ENCODE measurements at places on chromosomes 11 and 22.
A peak's percentile ranks its signal among the peaks of the same experiment; 100 is the strongest.

DNA sequence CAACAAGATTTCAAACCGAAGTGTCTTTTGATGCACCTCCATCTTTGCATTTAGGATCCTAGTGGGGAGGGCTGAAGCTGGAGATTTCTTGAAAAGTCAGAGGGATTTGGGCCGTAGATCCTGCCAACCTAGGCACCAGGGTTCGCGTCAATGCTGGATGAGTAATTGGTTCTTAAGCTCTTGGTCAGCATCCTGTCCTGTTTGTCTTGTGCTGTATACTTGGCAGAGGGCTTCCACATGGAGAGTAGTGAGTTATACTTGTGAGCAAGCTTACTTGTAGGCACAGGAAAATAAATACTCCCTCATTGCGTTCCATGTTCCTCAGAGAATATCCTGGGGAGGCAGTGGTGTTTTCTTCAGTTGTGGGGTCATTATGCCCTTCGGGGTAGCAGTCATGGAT lies 12.6 kb downstream of the INSC start:
- DNase-seq, result peak; percentile 54

DNA sequence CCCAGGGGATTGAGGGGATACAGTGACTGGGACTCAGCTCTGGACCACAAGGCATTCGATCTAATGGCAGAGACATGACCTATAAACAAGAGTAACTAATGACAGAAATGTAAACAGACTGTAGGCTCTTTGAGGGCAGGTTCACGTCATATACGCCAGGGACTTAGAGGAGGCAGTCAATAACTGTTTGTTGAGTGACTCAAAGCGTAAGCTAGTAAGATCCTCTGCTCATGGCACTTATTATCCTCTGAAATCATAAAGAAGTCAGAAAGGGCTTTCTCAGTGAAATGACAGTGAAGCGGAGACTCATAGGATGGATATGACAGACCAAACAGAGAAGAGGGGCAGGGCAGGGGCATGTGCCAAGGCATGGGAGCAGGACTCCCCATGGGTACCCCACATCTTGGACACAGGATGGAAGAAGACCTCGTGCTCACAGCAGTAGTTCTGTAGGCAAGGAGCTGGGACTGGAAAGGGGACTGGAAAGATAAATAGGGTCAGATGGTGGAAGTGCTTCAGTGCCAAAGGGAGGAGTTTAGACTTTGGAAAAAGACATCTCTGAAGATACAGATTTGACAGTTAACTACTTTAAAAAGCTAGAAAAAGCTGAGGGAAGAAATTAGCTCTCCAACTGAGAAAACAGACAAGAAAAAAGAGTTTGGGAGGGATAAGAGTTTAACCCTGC lies 72.7 kb downstream of the SLC1A2 start:
- no peak for DNase-seq

- peak; percentile 67 for DNase-seq
These were observed 4.0 kb upstream of the MCAM start for GRCh38 chr11:119320776-119321524.

DNA sequence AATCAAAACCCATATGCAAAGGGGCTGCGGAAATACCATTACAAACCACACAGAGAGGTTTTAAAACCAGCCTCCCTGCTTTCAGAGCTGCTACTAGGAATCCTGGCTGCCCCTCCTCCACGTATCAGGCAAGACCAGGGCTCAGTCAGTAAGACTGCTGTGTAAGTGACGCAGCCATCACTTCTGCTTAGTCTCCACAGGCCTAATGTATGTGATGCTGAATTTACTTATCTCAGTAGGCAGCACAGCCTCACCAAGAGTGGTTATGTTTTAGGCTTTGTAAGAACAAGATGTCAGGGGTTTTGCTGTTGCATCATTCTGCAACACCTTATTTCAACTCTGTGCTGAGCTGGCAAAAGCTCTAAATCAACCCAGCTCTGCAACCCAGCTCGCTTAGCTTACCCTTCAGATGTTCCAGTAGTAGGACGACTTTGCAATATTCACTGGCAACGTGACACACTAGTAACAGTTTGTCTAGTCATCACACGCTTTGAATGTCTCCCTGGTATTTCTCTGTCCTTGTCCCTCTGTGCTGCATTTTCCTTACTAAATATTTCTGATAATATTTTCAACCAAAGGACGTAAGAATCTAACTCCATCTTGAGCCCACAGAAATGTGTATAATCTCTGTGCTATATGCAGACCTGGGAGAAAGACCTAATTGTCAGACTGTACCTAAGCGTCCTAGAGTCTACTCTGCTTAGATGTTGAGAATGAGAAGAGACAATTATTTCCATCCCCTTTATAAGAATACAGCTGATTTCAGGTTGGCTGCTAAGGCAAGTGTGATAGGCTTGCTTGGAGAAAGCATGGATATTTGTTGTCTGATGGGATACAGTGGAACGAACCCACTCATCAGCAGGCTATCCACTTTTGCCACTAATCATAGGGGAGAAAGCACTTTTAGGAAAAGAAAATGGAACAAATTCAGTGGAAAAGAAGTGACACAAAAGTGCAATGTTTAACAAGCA lies 72.2 kb downstream of the LARGE2 start:
- peak; percentile 33 for DNase-seq

- no peak for DNase-seq
These were observed 7.9 kb upstream of the TPP1 start for GRCh38 chr11:6626971-6627761.

GRCh38 chr11:119806064-119806915 lies 77.3 kb upstream of the NECTIN1 start:
- no peak for DNase-seq

DNA sequence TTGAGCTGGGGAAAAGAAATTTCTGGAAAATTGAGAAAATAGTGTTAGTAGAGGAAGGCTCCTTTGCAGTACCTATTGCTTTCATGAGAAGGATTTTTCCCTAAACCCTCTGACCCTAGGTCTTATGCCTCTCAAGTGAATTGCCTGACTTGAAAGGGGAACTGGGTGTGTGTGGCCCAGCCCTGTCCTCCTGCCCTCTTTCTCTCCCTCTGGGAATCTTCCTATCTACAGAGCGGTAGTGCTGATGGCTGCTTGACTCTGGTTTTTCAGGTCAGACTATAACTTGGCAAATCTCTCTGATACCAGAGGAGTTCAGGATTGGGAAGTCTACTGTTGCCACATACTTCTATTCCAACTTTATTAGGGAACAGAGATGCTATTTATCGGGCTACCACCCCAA lies 19.2 kb downstream of the CAVIN3 start:
- DNase-seq, result no peak

DNA sequence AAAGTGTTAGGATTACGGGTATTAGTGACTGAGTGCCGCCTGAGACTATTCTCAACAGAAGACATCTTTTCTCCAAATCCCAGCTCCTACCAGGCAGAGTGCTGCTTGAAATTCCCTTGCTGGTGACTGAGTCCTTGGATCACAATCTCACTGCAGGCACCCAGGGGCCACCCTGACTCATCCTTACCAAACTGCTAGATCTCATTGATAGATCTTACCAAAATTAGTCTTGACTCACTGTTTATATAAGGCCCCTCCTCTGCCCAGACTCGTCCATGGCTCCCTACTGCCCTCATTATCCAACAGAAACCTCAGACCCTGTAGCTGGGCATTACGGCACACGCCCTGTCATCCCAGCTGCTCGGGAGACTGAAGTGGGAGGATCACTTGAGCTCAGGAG lies 14.7 kb downstream of the TBC1D10A start:
- DNase-seq, result peak; percentile 79

DNA sequence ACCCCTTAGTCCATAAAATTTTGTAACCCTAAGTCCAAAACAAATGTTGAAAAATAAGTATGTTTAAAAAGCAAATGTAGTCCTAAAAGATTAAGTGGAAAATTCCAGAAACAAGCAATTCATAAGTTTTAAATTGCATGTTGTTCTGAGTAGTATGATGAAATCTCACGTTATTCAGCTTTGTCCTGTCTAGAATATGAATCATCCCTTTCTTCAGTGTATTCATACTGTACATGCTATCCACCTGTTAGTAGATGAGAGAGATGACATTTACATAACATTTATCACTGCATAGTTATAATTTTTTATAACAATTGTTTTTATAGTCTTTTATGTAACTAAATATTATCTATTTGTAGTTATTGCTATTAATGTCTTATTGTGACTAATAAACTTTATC lies 622.3 kb upstream of the CHORDC1 start:
- no peak for DNase-seq

DNA sequence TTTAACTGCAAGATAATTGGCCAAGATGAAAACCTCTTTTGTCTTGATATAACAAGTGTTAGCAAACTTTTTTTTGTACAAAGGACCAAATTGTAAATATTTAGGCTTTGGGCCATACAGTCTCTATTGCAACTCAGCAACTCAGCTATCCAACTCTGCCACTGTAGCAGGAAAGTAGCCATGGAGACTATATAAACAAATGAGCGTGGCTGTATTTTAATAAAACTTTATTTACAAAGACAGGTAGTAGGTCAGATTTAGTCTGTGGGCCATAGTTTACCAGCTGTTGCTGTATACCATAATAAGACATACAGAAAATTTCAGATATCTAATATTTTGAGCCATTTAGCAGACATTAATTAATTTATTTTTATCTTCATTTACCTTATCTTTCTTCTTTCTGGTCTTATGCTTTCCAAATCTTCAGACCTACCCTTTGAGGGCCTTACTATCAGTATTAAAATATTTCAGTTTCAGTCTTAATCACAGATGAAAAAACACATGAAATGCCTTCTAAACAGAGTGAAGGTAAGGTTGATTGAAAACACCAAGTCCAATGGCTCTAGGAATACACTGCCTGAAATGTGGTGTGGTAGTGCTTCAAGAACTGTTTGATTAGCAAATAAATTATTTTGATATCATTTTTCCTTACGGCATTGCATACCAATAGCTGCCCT lies 256.9 kb upstream of the CTSC start:
- no peak for DNase-seq

- DNase-seq, result no peak
These were observed 21.6 kb downstream of the GUCY1A2 start for GRCh38 chr11:106996691-106997090.

DNA sequence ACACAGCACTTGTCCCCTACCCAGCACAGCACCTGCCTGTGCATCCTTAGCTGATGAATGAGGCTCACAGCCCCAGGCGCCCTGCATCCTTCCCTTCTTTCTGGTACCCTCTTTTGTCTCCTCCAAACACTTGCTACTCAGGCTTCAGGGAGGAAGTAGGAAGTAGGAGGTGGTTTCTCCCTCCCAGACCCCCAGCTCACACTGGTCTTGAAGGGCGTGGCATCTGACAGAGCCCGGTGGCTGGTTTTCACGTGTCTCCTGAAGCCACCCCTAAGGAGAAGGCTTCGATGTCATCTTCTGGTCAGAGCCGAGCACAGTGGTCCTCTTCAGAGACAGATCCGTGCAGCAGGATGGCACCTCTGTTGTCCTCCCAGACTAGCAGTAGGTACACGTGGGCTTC lies 109.8 kb downstream of the PTPRJ start:
- no peak for DNase-seq

GRCh38 chr11:116882386-116882785 lies 45.0 kb upstream of the APOA1 start:
- peak; percentile 83 for DNase-seq

All from astrocyte of the spinal cord (primary cell).